AG09319 (cell line): ENCODE measurements at places on chromosomes 1 and 21.

DNA sequence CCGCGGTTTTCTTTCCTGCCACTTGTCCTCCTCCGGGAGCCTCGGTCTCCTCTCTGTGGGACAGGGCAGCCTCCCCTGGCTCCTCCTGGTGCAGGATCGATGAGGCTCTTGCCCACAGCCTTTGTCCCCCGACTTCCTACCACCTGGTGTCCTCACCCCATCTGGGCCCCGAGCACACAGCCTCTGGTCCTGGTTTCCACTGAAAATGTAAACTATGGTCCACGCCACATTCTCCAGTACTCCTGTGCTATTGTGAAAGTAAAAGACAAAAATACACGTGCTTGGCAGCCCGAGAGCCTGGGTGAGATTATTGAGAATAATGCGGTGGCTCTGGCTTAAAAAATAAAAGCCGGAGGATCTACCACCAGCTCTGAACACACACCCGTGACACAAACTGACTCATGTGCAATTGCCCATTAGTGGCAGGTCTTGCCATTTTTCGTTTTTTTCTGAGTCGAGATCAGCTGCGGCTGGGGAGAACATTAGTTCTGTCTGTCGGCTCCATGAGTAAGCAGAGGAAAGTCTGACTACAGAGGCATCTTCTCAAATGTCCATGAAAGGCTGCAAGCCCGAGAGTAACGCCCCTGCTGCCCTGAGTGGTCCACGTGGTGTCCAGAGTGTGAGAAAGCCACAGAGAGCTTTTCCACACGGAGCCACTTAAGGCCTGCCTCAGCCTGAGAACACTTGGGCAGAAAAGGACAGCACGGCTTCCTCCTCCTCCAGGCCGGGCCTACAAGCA is 5.7 kb upstream of the COL6A2 start:
- DNase-seq: peak; percentile 93

GRCh38 chr1:2127187-2128145 is 67.1 kb downstream of the FAAP20 start:
- DNase-seq: no peak

GRCh38 chr1:21590934-21591333 is 78.2 kb downstream of the RAP1GAP start:
- DNase-seq: no peak

DNA sequence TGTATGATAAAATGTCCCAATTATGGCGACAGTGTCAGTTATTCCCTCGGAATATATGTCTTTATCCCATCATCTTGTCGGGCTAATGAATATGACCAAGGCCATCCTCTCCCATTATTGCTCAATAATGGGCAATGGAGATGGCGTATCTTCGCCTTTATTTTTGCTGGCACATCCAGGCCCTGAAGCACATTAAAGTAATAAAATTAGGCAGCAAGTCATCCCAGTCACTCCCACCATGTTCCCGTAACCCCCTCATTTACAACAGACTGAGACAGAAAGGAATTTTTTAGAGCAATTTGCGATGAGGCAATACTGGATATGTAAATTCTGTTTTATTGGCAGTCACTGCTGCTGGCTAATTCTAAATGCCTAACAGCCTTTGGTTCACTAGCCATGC is 35.3 kb downstream of the CLIC6 start:
- peak; percentile 58 for DNase-seq

DNA sequence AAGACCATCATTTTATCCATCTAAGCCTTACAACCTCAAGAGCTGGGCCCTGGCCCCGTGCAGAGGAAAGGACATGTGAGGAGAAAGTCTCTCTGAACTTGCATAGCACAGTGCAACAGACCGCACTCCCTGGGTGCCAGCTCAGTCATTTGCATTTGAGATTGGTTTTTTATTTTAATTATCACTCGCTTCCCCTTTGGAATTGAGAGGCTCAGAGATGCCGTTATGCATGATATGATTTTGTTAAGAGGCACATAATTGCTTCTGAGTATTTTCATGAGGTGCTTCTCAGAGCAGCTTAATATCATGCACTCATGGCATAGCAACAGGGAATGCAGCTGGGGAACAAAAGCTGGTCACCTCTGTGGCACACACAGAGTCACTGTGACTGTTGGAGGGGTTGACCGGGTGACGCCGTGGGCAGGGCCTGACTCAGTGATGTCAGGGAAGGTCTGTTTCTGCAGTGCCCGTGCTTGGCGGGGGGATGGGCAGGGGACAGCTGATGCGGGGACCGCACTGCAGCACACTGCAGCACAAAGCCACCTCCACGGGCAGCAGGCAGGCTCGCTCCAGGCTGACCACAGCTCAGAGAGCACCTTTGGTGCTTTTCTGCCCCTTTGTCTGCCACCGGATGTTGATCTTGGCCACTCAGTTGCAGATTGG is 43.2 kb upstream of the VAMP3 start:
- no peak for DNase-seq

- no peak for DNase-seq
Measured at GRCh38 chr1:58899587-58900271, 115.9 kb upstream of the JUN start.

GRCh38 chr1:104923075-104923474 is 1173.4 kb downstream of the AMY1C start:
- DNase-seq: no peak

GRCh38 chr1:117861694-117862093 is 67.7 kb downstream of the GDAP2 start:
- DNase-seq: no peak

DNA sequence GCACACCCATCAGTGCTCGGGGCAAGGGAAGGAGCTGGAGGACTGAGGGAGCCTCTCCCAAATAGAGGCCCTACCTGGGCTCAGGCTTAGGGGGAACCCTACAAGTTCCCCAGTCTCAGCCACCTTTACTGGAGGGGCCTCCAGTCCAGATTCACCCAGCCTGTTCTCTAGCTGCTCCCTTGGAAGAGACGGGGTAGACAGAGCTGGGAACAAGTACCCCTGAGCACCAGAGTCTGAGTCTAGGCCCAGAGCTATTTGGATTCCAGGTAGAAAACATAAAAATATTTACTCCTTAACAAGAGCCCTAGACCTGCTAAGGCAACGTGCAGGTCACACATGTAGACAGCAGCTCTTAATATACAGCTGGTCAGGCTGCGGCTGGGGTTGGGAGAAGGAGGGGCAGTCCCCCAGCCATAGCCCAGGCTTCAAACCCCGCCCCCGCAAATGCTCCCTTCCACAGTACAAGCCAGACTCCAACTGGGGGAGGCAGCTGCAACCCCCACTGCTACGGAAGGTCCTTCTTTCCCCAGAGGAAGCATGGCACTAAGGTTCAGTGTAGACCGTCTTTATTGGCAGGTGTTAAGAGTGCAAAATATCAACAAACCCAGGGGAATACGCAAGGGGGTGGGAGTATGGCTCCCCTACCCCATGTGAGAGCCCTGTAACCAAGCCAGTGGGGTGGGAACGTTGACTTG is 8.0 kb downstream of the TENT5B start:
- DNase-seq: no peak

- no peak for DNase-seq
Measured at GRCh38 chr1:185479796-185480195, 162.8 kb upstream of the IVNS1ABP start.

GRCh38 chr1:51919684-51920083 is 41.2 kb upstream of the NRDC start:
- no peak for DNase-seq

- no peak for DNase-seq
Measured at GRCh38 chr21:17834639-17835354, 15.6 kb upstream of the C21orf91 start.

- no peak for DNase-seq
Measured at GRCh38 chr1:209570743-209571142, 12.8 kb upstream of the CAMK1G start.

DNA sequence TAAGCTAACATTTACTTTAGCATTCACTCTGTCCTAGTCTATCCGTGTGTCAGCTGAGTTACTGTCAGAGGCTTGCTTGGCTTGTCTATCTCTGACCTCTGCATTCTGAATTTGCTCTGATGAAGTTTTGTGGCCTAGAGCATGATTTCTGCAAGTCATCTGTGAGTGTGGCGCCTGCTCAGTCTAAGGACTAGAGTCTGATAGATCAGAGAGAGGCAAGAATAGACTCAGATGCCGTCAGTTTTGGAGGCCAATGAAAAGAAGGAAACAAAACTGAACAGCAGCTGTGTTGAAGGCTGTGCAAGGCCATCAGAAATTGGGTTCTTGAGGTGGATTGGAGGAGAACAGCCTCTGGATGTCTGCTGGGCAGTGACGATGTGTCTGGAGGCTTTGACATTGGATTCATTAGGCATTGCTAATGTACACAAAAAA is 573.1 kb downstream of the USP25 start:
- no peak for DNase-seq

GRCh38 chr21:34981791-34982190 is 67.3 kb downstream of the RUNX1 start:
- DNase-seq: no peak

DNA sequence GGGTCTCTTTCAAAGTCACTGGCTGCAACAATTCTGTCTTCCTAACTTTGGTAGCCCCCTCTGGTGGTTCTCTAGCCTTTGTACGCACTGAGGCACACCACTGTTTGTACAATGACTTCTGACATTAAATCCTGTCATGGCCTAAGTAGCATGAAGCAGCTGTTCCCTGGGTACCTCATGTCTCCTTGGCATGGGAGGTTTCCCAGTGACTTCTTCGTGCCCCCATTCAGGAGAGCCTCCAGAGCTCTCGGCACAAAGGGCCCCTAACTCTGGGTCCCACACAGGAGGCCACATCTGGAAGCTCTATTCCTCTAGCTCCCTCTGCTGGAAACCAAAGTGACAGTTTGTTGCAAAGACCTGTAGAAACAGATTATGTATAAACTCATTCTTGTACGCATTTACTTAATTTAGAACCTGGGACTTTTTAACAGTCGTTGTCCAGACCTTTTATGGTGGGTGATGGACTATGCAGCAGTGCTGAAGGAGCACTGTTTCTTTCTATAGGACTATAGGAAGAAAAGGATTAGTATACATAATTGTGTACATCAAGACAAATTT is 13.4 kb downstream of the SWT1 start:
- DNase-seq: no peak

- no peak for DNase-seq
Measured at GRCh38 chr1:236997882-236998281, 6.4 kb downstream of the MT1HL1 start.

- no peak for DNase-seq
Measured at GRCh38 chr1:167454304-167454893, 63.9 kb downstream of the CD247 start.

GRCh38 chr1:90761781-90762589 is 44.9 kb upstream of the BARHL2 start:
- DNase-seq: no peak

GRCh38 chr1:90799326-90799725 is 82.2 kb upstream of the BARHL2 start:
- no peak for DNase-seq

DNA sequence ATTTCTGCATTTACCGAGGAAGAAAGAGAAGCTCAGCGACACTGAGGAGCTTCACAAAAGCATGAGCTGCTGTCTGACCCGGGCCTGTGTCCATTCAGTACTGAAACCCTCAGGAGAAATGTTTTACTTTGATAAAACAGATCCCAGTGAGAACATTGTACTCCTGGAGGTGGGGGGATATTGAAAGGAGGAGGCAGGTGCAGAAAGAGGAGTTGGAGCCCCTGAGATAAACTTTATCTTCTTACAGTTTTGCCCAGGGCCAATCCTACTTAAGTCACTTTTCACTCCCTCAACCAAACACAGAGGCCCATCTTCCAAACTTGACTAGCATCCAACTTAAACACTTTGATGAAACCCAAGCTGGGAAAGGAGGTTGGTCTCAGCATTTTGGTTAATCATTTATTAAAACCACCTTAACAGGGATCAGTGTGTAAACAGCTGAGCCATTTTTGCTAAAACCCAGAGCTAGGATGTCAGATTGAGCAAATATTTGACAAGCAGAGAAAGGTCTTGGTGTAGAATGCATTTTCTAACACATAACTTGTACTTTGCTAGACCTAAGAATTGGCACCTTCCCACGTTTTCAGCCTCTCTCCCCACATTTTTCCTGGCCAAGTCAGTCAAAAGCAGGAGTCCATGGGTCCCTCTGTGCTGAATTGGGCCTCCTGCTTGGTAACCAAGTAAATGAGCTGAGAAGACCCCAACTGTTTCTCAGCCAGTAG is 32.5 kb upstream of the SARS1 start:
- no peak for DNase-seq

- DNase-seq: no peak
Measured at GRCh38 chr1:229148041-229148671, 122.8 kb upstream of the RAB4A start.

- DNase-seq: no peak
Measured at GRCh38 chr1:188367661-188368060, 1538.9 kb downstream of the PLA2G4A start.

DNA sequence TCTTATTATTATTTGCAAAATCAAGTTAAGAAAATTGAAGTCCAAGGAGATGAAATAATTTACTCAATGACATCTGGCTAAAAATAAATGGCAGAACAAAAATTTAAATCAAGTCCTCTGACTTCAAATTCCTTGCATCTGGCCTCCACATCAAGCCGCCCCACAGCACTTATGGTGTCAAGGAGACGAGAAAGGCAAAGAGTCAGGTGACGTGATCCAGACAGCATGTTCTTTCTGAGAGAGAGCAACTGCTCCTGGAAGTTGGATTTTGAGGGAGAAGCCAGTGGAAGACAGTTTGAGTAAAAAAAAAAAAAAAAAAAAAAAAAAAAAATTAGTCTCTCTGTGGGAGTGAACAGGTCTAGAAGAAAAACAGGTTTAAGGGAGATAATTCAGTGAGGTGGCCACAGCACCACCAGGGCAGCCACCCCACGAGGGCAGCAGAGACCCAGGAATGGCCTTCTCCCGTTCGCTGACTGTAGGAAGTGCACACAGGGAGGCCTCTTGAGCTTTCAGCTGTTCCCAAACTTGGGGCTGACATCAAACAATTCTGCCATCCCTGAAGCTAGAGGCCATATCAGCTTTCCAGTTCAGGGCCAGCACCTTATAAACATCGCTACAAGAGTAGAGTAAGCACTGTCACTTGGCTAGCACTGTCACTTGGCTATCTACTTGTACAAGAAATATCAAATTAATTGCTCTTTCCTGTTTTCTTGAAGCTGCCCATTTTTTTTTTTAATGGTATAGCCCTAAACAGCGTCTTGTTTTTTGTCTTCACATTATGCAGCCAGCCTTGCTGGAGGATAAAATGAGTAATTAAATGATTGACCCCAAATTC is 7.8 kb downstream of the C1orf162 start:
- DNase-seq: peak; percentile 36

- peak; percentile 7 for DNase-seq
Measured at GRCh38 chr1:24827379-24828135, 82.3 kb downstream of the CLIC4 start.

DNA sequence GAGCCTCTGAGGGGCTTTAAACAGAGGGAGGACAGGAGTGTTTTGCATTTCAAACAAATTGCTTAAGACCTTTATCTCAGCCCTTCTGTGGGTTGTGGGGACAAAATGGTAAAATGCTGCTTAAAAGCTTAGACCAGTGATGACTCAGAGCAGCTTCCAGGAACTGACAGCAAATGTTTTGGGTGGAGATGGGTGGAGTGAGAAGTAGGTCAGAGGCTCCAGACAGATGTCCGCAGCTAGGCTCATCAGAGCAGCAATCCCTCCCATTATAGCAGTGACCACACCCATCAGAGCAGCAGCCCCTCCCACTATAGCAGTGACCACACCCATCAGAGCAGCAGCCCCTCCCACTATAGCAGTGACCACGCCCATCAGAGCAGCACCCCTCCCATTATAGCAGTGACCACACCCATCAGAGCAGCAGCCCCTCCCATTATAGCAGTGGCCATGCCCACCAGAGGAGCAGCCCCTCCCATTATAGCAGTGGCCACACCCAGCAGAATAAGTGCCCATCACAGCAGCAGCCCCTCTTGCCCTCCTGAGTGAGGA is 532.2 kb downstream of the MATN1 start:
- peak; percentile 44 for DNase-seq
